Memory B cell (primary cell): ENCODE measurements at places on chromosomes 3 and 15.
A peak's percentile ranks its signal among the peaks of the same experiment; 100 is the strongest.

- peak; percentile 78 for DNase-seq
Observed at GRCh38 chr15:68550498-68551295, 28.1 kb upstream of the CORO2B start.

DNA sequence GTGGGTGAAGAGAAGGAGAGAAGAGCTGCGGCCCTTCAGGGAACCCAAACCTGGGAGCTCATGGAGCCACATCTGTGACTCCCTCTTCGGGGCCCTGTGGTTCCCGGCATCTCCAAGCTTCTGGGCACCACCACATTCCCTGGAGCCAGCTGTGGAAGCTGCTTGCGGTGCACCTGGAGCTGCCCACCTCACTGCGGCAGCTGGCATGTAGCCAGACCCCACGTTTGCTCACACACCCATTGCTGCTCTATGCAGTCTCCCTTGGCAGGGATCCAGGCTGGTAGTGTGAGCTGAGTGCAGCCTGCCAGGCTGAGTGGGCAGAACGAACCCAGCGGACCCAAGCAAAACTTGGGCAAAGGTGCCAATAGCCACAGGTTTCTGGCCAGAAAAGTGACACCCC, 16.8 kb upstream of the PLA2G4E start:
- no peak for DNase-seq

DNA sequence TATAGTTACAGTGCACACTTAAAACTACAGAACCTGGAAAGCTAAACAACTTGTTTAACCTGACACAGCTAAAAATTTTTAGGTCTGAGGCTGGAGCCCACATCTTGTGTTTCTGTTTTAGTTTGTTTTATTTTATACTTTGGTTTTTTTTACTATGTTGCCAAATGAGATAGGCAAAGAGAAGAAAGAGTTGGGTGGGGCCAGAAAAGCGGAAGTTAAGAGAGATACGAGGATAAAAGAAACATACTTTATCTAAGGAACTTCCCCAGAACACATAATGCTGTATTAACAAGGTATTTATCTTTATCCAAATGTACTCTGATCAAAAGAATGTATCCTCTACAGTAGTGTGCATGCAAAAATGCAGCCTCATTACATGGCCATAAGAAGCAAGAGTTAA, 1145.7 kb downstream of the EPHA3 start:
- no peak for DNase-seq

- DNase-seq: peak; percentile 30
Observed at GRCh38 chr3:184230081-184230602, 757 bp downstream of the VWA5B2 start.

DNA sequence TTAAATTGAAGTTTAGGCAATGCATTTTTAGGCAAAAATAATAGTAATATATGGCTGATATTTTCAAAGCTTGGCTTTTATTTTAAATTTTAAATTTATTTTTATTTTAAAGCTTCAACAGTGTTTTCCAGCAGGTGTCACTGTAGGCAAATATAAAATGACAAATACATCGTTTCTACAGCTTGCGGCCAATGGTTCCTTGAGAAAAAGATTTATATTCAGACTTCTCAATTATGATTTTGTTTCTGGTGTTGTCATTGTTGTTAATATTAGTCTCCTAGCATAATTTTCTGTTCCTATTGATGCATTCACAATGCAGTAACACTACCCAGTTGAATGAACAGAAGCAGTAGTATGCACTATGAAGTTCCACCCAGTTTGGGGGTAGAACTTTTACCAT, 220.7 kb upstream of the DNAJC19 start:
- DNase-seq: no peak

DNA sequence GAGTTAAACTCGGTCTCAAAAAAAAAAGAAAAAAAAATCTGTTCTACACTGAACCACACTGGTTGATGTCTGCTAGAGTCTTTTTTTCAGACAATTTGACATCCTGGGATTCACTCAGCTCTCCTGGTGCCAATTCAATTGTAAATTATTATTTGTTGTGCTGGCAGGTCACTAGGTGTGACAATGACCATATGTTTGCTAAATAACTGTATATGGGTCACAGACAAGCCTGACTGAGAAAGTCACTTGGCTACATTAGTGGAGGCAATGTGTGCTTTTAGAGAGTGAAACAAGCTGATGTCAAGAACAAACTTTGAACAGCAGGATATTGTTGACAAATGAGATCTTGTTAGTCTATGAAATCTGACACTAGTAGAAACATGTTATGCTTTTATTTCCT, 1379.1 kb downstream of the ZPLD1 start:
- DNase-seq: no peak

DNA sequence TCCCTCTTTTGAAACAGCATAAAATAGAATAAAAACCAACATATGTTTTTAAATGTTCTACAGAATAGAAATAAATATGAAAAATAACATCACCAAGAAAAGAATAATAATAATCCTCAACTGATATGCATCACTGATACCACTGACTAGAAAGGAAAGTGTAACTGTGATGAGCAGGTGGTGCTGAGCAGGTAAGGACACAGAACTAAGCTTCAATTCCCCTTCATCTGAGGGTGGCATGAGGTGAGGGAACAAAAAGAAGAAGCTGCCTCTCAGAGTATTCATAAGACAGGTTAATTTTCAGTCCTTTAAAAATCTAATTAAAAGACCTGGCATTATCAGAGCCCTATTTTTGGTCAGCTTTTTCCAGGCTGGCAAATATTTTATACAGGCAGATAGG, 216.3 kb downstream of the PLCH1 start:
- no peak for DNase-seq

GRCh38 chr15:43239732-43240491, 19.1 kb upstream of the EPB42 start:
- no peak for DNase-seq

GRCh38 chr3:148930752-148931151, 60.6 kb upstream of the GYG1 start:
- DNase-seq: no peak

GRCh38 chr3:42276141-42277132, 10.5 kb upstream of the CCK start:
- DNase-seq: no peak

GRCh38 chr3:127590282-127590592, 296 bp downstream of the TPRA1 start:
- DNase-seq: no peak

DNA sequence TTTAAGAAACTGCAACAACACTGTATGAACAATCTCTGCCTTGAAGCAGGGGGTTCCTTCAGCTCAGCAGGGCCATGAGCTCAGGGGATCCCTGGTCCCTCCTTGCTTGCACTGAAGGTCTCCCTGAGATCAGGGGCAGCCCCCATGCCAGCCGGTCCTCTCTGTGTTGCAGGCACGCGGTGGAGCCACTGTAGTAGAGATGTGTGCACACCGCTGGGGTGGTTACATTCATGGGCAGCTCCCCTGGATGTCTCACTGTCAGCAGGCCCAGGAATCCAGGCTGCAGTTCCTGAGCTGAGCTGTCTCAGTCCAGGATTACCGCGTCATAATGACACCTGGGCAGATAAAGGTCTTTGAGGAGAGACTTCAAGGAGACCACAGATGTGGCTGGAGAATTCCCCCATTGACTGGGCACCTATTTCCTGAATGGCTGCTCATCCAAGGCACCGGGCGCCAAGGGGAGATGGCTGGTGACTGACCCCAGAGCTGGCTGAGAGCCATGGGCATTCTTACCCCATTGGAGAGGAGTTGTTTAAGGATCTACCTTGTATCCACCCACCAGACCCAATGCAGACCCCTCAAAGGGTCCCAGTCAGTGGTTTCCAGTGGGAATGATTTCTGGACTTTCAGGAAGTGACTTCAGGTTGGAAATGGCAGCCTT, 10.4 kb upstream of the KLF13 start:
- no peak for DNase-seq

DNA sequence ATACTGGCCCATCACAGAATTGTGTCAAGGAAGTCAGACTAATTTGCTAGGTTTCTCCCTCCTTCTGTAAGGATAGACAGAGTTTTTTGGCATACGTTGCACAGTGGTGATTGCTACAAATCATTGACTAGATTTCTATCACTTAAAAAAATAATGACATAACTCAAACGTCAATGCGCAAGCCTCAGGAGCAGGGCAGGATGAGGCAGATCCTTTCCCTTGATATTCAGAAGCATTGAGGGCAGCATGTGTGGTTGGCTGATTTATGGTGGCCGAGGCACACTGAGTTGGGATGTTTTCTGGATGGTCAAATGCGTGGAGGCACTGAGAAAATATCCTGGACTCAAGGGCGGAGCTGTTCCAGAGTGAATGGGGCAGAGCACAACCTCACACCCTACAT, 14.4 kb downstream of the THSD4 start:
- no peak for DNase-seq

DNA sequence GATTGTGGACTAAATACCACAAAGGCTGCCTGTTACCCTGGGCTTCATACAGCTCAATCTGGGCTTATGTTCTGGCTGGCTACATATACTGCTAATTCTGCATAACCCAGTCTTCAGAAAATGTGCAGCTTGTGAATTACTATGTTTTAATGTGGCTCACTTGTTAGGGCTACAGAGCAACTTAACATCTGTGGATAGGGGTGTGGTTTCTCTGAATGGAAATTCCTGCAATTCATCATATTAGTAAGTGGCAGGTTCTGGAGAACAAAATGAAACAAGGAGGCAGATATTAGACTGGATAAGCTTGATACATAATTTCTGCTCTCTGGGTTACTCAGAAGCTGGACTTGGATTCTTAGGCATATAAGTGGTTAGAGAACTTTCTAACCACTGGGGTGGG, 6.7 kb downstream of the TMEM202 start:
- DNase-seq: no peak

GRCh38 chr3:183381673-183382072, 46.7 kb downstream of the MCF2L2 start:
- DNase-seq: no peak

- no peak for DNase-seq
Observed at GRCh38 chr3:159191447-159191846, 389.6 kb downstream of the MFSD1 start.

DNA sequence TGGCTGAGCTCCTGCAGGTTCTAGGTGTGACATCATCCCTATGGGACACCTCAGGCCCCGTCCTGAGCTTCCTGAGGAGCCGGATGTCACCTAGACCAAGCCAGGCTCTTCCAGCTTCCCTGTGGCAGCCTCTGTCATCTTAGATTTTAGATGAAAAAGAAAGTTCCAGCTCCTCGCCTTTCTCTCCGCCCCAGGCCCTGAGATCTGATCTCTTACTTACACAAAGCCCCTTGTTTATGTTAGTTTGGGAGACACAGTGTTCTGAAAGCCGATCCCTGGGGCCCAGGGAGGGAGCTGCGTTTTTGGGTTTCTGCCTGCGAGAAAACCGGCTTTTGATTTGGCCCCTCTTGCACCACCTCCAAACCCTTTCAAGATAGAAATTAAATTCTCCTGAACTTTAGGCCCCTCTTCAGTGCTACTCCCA, 40.2 kb upstream of the FAM107A start:
- DNase-seq: no peak

DNA sequence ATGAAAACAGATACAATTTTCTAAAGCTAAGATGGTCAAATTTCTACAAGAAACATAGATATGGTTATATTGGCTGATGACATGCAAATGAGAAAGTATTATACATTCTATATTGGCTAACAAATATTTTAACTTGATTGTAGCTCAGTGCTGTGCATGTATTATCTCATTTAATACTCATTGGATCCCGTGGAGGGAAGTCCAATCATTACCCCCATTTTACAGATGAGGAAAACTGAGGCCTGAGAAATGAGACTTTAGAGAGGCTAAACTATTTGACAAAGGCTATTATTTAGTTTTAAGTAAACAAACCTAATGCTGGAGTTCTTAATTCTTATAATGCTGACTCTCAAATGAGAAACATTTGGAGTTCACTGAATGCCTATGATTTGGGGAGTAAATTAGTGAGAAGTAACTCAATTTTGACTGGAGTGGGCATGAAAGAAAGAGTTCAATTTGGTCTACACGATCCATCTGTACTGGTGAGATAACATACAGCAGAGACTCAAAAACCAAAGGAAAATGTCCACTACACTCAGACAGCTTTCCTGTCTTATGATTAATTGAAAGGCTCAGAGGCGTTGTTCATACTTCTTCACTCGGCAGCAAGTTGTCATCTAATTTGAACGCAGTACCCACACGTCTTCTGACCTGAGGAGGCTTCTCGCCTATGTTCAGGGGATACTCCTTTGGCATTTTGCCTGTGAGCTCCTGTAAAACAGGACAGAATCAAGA, 72.2 kb upstream of the LMOD3 start:
- DNase-seq: no peak

DNA sequence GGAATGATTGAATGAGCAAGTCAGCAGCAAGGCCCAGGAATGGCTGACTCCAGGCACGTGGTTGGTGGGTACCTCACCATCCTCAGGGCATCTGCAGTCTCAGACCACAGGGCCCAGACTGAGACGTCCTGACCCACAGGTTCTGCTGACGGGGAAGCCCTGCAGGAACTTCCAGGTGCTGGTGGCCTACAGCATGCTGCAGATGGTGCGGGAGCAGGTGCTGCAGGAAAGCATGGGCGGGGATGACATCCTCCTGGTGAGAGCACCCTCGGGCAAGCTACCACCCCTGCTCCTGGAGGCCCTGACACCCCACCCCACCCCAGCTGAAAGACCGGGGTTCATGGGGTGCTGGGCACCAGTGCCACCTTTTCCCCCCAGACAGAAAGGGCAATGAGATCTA, 14.1 kb downstream of the TBC1D21 start:
- DNase-seq: no peak

DNA sequence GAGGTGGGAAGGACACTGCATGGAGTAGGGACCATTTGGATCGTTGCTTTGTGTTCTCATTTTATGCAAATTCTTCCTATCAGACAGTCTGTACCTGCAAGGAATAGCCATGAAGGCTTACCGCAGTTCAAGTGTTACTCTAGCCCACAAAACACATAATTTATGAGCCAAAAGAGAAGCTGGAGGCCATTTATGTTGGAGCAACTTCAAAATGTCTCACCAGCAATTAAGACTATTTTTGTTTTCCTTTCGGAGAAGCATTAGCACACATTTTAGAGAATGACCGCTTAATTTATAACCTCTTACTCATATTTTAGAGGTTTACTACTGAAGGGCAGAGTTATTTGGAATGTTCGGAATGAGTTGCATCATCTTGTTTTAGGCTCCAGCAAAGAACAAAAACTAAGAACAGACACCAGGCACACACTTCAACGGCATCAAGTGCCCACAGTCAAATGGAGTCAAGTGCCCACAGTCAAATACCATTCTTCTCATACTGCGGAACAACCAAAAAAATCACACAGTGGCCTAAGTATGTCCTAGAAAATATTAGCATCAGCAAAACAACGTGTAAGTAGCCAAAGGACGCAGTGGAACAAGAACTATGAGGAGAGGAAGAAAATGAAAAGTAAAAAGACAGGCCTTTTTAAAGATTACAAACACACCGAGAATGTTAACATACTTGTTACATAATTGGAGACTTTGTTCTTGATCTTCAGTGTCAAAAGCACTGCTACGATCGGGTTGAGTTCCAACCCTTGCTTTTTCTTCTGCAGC, 17.5 kb upstream of the GOLGA8J start:
- DNase-seq: no peak

DNA sequence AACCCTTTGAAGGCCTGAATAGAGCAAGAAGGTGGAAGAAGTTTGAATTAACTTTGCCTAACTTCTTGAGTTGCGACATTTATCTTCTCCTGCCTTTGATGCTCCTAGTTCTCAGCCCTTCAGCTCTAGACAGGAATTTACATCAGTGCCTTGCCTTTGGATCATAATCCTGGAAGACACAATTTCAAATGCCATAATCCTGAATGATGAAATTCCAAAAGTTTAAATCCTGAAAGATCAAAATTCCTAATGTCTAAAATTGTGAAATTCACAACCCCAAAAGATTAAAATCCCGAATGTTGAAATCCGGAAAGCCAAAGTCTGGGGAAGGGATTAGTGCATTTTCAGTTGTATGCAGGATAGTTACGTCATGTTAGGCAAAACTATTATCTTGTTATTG, 166.6 kb upstream of the PDZRN3 start:
- no peak for DNase-seq
